Activated T-cell treated with anti-CD3 and anti-CD28 coated beads, Interleukin-2, amount 50 U/mL, for 24 hours (primary cell): ENCODE measurements at places on chromosomes 6 and 20.

- DNase-seq, result no peak
Measured at GRCh38 chr20:20480689-20481088, 112.8 kb downstream of the INSM1 start.

- peak; percentile 82 for DNase-seq
Measured at GRCh38 chr20:39048000-39048696, 86.0 kb downstream of the DHX35 start.

- DNase-seq, result no peak
Measured at GRCh38 chr6:111651185-111652034, 45.7 kb upstream of the TRAF3IP2 start.

DNA sequence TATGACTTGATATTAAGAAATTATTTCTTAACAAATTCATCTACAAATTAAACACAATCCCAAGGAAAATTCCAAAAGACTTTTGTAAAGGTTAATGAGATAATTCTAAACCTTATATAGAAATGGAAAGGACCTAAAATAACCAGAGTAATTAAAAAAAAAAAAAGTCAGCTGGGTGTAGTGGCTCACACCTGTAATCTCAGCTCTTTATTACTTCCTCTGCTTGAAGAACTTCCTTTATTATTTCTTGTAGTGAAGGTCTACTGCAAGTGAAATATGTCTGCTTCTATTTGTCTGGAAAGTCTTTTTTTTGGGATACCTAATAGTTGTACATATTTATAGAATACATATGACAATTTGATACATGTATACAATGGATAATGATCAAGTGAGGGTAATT is 20.2 kb upstream of the BLCAP start:
- DNase-seq, result no peak

GRCh38 chr6:143449714-143450452 is 612 bp downstream of the ADAT2 start:
- DNase-seq, result peak; percentile 48

DNA sequence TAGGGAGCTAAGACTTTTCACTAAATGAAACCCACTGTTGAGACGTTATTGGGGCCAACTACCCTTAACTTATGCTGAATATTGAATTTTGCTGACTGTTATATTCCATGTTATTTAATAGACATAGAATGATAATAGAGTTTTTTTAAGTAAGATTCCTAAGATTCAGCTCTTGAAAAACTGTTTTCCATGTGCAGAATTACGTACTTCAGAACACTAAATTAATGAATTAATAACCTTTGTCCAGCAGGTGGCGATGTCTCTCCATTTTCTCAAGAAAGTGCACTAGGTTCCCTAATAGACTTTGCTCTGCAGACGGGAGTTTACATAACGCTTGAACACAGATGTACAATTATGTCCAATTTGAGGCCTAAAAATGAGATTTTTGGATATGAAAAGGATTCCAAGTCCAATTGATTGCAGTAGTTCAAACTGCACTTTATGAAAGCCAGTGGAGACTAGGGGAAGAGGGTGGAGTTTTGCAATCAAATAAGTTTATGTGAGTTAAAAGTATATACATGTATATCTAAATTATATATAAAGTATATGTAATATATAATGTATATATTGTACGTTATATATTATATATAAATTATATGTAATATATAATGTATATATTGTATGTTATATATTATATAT is 282.1 kb downstream of the UST start:
- no peak for DNase-seq

DNA sequence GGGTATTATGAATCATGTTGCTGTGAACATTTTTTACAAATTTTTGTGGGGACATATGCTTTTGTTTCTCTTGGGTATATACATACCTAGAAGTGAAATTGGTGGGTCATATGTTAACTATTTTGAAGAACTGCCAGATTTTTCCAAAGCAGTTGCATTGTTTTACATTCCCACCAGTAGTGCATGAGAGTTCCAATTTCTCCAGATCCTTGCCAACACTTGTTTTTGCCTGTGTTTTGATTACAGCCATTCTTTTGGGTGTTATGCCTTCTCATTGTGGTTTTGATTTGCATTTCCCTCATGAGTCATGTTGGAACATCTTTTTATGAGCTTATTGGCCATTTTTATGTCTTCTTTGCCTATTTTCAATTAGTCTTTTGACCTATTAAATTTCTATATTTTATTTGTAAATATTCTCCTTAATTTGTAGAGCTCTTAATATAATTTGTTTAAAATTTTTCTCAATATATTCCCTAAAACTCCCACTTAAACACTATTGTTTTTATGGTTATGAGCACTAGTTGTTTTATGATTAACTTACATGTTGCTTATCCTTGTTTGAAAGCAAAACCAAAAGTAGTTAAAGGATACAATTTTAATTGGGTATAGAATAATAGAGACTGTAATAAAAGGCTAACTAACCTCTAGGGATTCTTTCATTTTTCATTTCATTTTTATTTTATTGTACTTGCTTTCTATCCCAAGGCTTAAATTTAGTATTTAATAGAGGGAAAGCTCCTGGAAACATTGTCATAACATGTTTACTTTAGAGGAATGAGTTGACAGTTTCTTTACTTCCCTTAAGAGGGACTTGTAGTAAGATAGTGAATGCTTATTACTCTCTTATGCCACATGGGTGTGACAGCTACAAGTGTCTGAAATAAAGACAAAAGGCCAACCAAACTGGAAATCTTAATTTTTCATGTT is 5.5 kb downstream of the UBR2 start:
- no peak for DNase-seq

DNA sequence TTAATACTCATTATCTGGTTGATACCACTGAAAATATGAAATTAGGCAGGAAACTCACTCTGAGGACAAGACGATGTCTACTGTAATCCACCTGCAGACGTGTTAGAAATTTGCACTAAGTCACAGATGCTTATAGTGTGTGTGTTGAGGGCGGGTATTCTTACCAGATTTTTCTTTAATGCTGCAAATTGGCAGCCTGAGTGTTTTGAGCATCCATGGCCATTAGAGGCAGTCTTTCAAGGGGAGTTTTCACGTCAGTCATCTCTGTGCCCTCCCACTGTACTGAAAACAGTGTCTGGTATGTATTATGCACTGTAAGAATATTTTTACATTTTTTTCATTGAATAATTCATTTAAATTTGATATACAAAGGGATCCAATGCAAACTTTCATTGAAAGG is 266.5 kb upstream of the QKI start:
- DNase-seq, result no peak

- DNase-seq, result no peak
Measured at GRCh38 chr6:129730477-129731165, 20.6 kb upstream of the ARHGAP18 start.

GRCh38 chr6:140364916-140365315 is 990.5 kb upstream of the CITED2 start:
- DNase-seq, result no peak

DNA sequence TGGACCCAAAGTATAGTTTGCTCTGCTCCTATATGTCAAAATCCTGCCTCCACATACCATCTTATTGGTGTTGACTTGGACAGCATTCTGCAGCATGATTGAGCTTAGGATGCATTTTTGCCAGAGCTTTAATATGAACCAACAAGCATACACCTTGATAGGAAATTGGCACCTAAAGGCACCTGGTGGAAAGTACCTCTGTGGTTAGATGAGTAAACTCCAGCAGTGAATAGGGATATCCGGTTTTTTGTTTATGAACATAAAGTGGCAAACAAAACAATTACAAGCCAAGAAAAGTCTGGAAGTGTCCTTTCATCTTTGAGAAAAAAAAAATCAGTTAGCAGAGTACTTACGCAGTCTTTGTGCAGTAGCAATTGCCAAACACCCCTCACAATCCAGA is 6.2 kb upstream of the CYP24A1 start:
- DNase-seq, result no peak

GRCh38 chr6:77450924-77451323 is 12.4 kb downstream of the HTR1B start:
- no peak for DNase-seq

DNA sequence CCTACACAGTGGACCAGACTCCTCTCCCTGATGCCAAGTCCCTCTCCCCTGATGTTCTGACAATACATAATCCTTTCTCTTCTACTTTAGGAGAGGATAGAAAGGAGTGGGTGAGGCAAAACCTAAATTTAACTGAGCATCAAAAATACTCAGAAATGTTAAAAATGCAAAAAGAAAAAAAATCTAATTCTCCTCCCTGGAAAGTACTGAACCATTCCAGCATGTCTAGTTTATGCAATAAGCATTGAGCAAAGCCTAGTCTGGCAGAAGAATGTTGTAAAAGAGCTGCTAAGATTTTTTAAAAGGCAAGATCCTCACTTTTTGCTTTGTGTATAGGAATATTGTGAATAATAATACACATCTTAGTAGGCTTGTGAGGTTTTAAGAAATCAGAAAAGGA is 116.6 kb upstream of the STXBP5 start:
- DNase-seq, result no peak

- DNase-seq, result no peak
Measured at GRCh38 chr6:124053315-124053714, 249.7 kb downstream of the NKAIN2 start.

DNA sequence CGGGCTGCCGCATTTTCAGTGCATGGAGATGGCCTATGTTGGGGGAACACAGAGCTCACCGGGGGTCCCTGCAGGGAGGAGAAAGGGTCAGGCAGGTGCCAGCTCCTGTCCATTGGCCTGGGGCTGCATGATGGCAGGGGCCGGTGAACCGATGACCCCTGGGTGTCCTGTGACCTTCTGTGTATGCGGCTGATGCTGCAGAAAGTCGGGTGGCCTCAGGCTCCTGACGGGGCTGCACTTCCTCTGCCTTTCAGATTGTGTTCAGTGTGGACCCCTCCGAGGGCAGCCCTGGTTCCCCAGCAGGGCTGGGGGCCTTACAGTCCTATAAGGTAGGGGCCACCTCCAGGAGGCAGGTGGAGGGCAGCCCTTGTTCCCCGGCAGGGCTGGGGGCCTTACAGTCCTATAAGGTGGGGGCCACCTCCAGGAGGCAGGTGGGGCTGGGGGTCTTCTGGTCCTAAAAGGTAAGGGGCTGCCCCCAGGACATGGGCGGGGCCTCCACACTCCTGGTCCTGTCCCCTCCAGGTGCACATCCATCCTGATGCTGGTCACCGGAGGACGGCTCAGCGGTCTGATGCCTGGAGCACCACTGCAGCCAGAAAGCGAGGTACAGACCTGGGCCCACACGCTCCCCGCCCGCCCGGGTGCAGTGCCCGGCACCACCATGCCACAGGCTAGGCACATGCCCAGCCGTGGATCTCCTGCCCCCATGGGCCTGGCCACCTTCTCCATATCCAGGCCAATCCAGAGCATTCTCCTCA is 11.0 kb upstream of the TNFRSF6B start:
- no peak for DNase-seq

GRCh38 chr20:36501367-36502006 is 39.8 kb upstream of the MYL9 start:
- DNase-seq, result no peak

DNA sequence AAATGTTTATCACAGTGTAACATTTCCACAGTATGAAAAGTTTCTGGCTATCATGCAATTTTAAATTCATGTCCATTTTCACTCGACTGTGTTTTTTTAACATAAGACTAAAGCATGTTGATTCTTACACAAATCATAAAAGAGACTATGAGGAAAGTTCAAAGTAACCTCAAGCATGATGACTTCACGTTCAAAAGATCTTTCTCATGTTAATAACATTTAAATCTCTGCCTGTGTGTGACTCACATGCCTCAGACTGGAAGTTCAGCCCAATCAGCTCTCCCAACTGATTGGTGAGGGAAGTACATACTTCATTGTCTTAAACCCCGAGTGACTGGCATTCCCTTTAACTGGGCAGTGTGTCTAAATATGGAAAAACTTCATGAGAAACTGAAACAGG is 37.4 kb downstream of the ATXN1 start:
- DNase-seq, result no peak

GRCh38 chr6:123610779-123611178 is 26.0 kb downstream of the TRDN start:
- DNase-seq, result no peak

- no peak for DNase-seq
Measured at GRCh38 chr6:84081222-84081621, 47.6 kb downstream of the MRAP2 start.

- no peak for DNase-seq
Measured at GRCh38 chr20:59035381-59035780, 3.2 kb upstream of the ATP5F1E start.

- no peak for DNase-seq
Measured at GRCh38 chr6:1580109-1580508, 29.6 kb upstream of the FOXC1 start.
